ENCODE measurements at places on chromosomes 1 and 21.

DNA sequence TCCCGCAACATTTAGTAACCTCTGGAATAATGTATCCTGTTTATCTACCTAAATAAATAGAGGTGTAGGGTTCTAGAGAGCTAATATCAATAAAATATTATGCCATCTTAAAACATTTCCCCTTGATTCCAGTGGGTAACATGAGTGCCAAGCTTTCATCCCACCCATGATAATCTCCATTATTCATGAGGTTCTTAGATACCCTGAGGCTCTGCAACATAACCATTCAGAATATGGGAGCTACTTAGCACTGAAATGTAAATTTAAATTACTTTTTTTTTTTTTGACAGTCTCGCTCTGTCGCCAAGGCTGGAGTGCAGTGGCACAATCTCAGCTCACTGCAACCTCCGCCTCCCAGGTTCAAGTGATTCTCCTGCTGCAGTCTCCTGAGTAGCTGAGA lies 832.7 kb downstream of the BRINP3 start:
- no peak for DNase-seq

DNA sequence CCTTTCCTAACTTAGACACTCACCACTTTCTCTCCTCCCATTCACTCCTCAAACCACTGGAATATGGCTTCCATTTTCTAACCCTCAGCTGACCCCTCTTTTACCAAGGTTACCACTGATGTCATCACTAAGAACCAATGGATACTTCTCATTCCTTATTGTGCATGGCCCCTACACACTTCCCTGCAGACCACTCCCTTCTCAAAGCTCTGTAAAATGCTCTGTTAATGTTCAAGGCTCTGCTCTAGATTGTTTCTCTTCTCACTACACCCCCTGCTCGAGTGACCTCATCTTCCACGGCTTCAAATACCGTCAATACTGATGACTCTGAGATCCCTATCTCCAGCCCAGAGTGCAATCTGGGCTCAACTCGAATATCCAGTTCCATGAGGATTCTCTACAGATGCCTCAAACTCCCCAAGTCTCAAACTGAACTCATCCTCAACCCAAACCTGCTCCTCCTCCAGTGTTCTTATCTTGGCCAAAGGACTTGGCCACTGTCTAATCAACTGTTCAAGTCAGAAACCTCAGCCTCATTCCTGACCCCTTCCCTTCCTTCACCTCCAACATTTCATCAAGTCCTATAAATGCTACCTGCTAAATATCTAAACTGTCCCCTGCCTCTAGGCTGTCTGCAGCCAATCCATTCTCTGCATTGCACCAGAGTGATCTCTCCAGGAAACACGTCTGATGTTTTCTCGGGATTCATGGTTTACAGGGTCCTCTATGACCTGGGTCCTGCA lies 41.3 kb upstream of the BMP8B start:
- DNase-seq = no peak

GRCh38 chr1:31701091-31701736 lies 2.6 kb downstream of the COL16A1 start:
- peak; percentile 48 for DNase-seq

- DNase-seq = no peak
These were observed 3.0 kb upstream of the TSPAN1 start for GRCh38 chr1:46171871-46172270.

GRCh38 chr1:245771511-245772281 lies 616.9 kb downstream of the KIF26B start:
- no peak for DNase-seq

DNA sequence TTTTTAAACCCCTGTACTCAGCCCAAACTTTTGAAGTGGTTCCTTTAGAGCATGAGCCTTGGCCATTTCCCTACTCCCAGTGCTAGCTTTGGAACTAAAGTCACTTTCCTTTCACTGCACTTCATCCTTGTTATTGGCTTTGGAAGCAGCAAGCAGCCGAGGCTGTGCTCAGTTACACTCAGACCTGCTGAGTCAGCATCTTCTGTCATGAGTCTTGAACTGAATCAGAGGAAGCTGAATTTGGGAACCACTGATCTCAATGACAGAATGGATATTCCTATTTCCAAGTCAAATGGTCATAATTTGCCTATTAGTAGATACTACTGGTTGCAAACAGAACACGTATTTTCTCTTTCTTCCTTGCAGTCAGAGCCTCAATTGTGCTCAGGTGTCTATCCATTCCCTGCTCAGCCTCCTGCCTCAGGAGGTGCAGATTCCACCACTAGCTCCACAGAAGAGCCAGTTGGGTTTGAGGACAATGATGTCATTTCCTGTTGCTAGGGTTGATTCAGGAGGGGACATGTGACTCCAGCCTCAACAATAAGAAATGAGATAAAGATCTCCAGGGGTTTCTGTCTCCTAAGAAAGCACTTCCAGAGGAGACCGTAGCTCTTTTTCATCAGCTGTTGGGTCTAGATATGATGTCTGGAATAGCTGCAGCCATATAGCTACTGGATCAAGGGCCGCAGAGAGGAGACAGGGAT lies 44.9 kb upstream of the NTPCR start:
- no peak for DNase-seq

- no peak for DNase-seq
These were observed 57.9 kb upstream of the ADORA3 start for GRCh38 chr1:111561328-111561727.

- DNase-seq = peak; percentile 16
These were observed 19.7 kb upstream of the ABCG1 start for GRCh38 chr21:42198929-42199867.

- DNase-seq = no peak
These were observed 497.4 kb downstream of the SIPA1L2 start for GRCh38 chr1:232132572-232132971.

DNA sequence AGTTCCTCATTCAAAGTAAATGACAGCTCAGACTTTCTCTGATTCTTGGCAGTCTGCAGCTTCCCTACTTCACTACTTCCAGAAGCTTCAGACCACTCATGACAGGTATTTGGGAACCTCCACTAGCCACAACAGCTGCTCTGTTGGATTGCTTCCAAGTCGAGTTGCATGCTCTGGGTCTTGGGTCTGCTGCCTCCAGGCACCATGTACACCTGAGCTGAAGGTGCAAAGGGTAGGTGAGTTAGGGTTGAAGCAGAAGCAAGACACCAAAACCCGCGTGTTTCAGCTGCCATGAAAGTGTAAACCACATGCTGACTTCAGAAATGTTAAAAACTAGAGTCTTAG lies 62.7 kb downstream of the ZNF684 start:
- DNase-seq = no peak

DNA sequence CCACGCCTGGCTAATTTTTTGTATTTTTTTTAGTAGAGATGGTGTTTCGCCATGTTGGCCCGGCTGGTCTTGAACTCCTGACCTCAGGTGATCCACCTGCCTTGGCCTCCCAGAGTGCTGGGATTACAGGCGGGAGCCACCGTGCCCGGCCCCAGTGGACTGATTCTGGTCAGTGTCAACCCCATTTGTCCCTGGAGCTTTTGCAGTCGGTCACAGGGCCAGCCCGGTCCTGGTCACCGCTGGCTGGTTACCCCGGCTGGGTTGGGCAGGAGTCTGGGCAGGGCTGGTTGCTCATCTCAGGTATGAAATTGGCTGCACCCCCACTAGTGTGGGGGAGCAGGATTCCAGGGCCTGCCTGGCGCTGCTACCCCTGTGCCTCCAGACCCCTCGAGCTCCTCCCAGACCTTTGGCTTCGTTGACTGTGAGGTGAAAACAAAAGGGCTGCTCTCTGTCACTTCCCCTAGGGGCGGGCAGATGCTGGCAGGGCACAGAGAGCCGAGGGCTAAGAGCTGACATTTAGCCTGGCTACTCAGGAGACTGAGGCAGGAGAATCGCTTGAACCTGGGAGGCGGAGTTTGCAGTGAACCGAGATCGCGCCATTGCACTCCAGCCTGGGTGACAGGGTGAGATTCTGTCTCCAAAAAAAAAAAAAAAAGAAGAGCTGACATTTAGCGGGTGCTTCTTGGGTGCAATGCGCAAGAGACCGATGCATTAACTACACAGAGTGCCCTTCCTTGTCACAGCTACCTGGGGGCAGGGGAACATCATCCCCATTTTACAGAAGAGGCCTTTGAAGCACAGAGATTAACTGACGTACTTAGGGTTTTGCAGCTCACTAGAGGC lies 10.6 kb downstream of the TNFRSF1B start:
- DNase-seq = no peak

GRCh38 chr1:187903223-187903622 lies 1074.5 kb downstream of the PLA2G4A start:
- no peak for DNase-seq

DNA sequence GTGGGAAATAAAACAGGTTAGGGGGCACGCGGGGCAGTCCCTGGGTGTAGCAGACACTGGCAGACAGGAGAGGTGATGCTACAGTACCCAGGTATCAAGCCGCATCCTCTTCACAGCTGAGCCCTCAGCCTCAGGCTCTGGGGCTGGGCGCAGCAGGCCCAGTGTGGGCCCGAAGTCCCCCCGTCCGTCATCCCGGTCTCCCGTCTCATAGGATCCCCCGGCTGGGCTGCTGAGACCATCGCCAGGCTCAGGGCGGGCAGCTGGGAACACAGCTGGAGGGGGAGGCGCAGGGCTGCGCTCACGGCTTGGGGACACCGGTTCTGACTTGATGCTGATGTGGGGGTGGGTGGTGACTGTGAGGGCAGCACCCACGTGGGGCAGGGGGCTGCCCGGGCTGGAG lies 32.7 kb downstream of the MEF2D start:
- no peak for DNase-seq

DNA sequence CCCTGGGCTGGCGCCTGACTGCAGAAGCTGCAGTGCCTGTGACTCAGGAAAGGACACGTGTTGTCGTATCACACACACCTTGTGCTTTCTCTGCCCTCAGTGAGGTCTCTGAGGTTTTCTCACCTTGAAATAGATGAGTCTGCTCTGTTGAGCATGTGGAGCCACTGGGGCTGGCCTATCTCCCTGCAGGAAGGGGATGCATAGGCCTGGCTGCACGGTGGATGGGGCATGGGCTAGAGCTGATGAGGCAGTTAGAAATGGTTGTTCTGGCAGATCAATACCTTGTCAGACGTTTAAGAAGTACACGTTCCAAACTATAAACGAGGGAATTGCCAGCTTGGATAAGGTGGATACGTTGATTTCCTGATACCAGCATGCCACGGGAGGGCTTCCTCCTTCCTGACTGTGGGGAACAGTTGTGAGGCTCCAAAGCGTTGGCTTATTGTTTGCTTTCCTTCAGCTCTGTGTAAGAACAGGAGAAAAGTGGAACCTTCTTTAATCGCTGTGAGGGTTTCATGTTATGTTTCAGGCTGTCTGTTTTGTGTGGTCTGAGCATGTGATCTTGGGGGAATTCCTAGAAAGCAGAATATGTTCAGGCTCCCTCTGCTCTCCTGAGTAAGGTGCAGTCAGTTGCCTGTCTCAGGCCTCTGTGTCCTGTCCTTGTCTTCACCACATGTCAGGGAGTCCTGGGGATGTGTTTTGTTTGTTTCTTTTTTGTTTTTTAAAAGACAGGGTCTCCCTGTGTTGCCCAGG lies 44.8 kb downstream of the PCNT start:
- DNase-seq = peak; percentile 22

DNA sequence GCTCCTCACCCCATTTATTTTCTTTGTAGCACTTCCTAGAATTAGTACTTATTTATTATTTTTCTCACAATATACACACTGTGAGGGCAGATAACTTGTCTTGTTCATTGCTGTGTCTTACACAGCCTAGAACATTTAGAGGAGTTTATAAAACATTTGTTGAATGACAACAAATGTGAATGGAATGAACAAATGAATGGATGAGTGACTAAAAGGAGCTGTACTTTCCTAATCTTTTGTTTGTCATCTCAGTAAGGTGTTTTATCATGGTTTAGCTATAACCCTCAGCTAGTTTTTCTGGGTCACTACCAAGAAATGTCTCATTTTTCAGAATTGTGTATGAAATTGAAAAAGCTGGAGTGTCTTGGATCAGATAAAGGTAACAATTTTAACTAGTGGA lies 239.3 kb upstream of the KCNK2 start:
- no peak for DNase-seq

DNA sequence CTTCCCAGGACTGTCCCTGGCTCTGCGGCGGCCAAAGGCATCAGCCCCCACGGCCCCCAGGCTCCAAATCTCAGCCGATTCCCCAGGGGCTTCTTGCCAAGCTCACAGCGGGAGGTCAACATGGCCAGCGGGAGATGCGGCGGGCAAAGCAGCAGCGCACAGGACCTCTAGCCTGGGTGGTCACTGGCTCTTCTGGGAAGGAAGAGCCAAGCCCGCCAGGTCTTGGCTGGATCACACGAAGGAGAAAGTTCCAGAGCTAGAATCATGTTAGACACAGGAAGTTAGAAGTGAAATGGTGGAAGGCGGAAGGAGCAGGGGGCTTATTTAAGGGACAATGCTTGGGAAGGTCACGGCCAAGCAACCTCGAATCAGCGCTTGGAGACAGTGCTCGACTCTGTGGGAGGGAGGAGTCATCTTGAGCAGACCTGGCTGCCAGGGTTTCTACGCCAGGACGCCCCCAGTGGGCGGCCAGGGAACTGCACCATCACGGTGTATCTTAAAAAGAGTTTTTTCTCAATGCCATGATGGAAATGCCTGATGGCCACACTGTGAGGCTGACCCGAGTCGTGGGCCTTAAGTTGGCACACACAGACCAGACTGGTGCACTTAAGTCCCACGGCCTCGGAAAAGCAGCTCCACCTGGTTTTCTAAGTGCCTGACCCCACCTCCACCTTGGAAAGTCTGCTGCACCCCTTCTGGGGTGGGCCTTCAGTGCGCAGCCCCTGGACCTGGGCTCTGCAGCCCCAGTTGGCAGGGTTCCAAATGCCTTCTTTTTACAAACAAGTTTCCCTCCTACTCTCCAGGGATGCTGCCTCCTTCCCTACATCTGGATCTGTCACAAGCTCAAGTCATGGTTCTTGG lies 29.3 kb downstream of the SLC66A1 start:
- peak; percentile 86 for DNase-seq

DNA sequence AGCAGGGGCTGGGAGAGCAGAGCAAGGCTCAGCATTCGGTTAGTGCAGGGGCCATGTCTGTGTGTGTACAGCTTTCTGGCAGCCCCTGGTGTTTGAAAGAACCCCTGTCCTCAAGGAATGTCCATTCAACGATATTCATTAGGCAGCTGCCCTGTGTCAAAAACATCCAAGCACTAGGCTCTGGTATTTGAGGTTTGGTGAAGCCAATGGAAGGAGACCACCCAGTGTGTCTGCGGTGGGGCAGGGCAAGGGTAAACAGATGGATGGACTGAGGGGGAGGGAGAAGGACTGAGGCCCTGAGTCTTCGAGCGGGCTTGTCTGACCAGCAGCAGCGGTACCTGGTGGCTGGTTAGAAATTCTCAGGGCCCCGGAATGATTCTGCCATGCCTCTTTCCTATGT lies 155.6 kb upstream of the KLHDC7A start:
- no peak for DNase-seq

DNA sequence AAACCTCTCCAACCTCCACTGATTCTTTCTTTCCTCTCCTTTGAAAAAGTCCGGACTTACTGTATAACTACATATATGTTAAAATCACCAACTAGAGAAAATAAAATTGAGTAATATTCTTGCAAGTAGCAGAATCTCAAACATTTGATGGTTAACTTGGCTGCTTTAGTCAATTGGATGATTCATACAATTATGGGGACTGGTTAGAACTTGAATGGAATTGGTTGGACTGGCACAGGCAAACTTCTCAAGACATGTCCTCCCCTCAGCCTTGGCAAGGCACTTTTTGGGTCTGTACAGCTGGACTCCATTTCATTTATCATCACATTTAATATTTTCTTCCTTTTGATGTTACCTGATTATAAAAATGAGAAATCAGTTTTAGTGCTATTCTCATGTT lies 6.5 kb downstream of the WLS start:
- no peak for DNase-seq

- no peak for DNase-seq
These were observed 119.2 kb downstream of the LRIG2 start for GRCh38 chr1:113192242-113192641.

Measured in stimulated activated CD4-positive, alpha-beta T cell treated with anti-CD3 and anti-CD28 coated beads, Interleukin-2, amount 100 ng/mL, for 24 hours (primary cell).